ENCODE measurements at places on chromosomes 4 and X.
A peak's percentile ranks its signal among the peaks of the same experiment; 100 is the strongest.

DNA sequence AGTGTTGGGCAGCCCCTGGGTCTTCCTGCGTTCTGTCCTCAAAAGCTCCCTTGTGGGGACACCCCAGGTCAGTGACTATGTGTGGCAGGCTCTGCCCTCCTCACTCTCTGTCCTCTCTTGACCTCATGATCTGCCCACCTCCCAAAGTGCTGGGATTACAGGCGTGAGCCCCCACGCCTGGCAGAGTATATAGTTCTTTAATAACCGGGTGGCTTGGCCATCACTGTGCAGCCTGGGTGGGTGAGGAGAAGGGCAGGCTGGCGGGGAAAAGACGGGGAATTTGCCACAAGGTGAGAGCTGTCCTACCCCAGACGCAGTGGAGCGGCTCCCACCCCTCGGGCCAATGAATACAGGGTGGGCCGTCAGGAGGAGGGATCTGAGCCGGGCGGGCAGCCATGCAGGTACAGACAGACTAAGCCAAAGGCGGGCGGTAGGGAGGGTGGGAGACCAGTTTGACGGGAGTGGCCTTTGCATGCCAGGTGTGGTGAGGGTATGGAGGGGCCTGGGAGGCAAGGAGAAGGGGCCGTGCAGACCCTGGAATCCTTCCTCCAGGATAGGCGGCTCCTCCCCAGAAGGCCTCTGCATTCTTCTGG, 2.5 kb downstream of the SH3BP2 start:
- no peak for DNase-seq

DNA sequence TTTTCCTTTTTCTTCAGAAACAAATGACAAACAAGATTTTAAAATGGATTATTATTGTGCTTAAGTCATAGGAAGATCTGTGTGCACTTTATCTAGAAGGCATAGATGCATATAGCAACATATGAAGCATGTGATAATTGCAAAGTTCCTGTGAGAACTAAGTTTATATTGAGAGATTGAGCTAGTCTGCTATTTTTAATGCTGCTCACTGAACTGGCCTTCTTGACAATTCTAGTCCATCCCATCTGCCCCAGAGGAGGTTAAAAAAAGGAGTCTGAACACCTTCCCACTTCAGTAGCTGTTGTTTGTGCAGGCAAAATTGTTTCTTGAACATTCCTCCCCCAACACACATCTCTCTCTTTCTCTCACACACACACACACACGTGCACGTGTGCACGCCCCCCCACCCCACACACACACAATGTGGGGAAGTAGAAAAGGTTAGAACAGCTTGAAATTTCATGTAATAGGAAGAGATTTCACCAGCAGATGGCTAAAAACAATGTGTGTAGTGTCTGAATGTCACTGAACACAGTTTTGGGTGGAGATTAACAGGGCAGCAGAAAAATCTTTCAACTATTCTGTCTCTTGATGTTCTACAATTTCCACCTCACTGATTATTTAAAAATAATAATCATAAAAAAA, 108.0 kb downstream of the GPM6A start:
- DNase-seq = no peak

GRCh38 chrX:46837558-46838485, 979 bp downstream of the RP2 start:
- DNase-seq = no peak

DNA sequence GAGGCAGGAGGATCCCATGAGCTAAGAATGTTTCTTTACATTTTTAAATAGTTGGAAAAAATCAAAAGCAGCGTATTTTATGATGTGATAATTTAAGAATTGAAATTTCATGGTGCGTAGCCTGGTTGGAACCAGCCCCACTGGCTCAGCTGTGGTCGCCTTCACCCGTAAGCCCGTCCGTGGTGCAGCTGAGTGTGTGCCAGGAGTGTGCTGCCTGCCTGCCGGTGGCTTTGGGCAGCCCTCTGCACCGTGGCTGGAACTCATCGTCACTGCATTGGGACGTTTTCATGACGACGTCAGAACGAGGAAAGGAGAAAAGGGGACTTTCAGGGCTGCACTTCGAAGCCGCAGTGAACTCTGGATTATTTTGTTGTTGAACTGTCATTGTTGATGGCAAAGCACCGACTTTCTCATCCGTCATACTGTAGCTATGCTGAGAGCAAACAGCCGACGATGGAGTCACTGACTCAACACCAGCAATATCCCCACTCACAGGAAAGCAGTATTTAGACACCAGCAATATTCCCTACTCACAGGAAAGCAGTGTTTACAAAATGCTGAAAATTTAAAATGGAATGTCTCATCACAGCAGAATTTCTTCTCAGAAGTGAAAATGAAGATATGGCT, 35.1 kb downstream of the PCGF3 start:
- DNase-seq = no peak

- no peak for DNase-seq
Measured at GRCh38 chr4:132683957-132684356, 465.1 kb upstream of the PCDH10 start.

- no peak for DNase-seq
Measured at GRCh38 chrX:2928191-2928582, 952 bp downstream of the ARSD start.

GRCh38 chrX:50075630-50076339, 125.0 kb downstream of the AKAP4 start:
- no peak for DNase-seq

- no peak for DNase-seq
Measured at GRCh38 chr4:21544415-21544814, 404.2 kb downstream of the KCNIP4 start.

GRCh38 chr4:87465739-87466366, 43.5 kb downstream of the NUDT9 start:
- no peak for DNase-seq

DNA sequence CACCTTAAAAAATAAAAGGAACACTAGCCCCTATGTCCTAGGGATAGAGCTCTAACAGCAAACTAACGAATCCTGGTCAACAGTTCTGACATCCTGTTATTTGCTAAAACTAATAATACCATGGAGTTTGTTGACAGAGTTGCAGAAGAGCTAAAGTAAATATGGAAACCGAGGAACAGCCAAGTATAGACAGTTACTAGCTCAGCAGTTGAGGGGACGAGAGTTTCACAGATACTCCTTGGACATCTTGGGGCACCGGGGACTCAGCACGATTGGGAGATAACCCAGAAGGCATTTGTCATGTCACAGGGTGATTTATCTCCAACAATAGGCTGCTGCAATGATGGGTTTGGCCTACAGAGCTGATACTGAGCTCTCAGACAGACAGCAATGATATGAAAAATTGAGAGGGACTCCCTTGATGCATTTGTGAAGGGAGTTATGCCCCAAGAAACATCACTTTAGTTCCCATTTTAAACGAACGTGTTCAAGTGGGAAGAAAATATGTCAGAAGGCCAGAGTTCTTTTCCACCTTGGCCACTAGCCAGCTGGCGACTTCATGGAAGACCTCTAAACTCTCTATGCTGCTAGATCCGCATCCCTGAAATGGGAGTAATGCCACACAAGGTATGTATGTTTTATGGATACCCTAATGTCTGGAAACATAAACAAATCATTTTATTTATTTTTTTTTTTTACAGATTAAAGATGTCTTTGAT, 48.6 kb downstream of the TSC22D3 start:
- no peak for DNase-seq

- DNase-seq = no peak
Measured at GRCh38 chr4:170428929-170429328, 339.2 kb upstream of the AADAT start.

- DNase-seq = no peak
Measured at GRCh38 chrX:140425712-140426395, 79.0 kb downstream of the SOX3 start.

DNA sequence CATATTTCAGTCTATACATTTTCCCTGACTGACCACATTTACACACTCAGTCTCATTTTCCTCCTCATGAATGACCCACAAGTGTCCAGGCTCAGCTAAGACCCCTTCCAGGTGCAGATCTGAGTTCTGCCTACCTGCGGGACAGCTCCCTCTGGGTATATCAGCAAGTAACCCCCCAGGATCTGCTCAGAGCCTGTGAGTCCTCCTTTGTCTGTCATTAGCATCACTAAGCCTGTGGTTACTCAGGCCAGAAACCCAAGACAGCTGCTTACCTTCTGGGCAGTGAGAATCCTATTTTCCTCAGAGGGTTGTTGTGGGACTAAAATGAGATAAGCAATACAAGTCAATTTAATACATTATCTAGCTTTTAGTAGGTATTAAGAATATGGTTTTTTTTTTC, 487.6 kb upstream of the BOD1L1 start:
- DNase-seq = no peak

DNA sequence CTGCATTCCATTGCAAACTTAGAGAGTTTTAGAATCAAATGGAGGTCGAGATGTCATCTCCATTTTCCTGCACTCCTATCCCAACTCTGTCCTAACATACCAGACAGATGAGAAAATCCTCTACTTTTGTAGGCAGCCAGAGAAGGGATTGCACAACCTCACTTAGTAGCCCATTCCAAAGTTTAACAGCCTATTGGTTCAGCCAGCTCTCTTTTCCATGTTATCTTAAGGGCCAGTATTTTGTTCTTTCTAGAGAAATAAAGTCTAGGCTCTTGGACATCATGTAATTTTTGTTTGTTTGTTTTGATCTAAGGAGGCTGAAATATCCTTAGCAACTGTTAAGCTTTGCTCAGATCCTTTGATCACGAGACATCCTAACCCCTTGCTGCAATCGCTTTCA, 173.0 kb downstream of the COX18 start:
- DNase-seq = peak; percentile 5

- no peak for DNase-seq
Measured at GRCh38 chrX:2261831-2262667, 238.7 kb downstream of the DHRSX start.

GRCh38 chr4:38566806-38567398, 97.1 kb upstream of the KLF3 start:
- DNase-seq = no peak

GRCh38 chrX:153644356-153645125, 2.5 kb upstream of the DUSP9 start:
- DNase-seq = no peak

DNA sequence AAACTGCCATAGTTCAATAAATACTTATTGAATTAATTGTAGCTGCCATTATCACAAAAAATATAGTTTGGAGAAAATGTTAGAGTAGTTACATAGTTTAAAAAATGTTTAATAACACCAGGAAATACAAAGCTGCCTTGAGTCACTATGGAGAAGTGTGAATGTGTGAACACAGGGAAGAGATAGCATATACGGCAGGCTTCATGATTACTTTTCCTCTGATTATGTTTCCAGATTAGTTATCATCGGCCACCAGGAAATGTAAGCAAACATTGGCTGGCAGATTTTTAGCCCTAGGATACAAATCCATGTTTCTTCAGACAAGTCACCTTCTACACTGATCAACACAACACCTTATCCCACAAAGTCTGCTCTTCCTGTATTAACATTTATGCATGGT, 4.4 kb downstream of the PRDM5 start:
- no peak for DNase-seq

DNA sequence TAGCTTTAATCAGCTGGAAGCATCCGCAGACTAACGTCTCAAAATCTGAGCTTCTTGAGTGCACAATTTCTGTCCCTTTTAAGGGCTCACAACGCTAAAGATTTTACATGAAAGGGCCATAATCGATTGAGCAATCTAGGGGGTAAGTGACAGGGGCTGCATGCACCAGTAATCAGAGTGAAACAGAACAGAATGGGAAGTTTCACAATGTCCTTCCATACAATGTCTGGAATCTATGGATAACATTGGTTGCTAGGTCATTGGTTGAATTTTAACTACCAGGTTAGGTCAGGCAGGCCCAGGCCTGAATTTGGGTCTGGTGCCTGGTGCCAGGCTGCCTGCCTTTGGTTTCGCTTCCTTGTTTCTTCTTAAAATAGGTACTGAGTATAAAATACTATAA, 42.0 kb upstream of the MTMR8 start:
- DNase-seq = no peak

GRCh38 chrX:110698696-110699095, 96.9 kb downstream of the CHRDL1 start:
- no peak for DNase-seq

GRCh38 chr4:188002323-188002722, 6.8 kb downstream of the ZFP42 start:
- no peak for DNase-seq

DNA sequence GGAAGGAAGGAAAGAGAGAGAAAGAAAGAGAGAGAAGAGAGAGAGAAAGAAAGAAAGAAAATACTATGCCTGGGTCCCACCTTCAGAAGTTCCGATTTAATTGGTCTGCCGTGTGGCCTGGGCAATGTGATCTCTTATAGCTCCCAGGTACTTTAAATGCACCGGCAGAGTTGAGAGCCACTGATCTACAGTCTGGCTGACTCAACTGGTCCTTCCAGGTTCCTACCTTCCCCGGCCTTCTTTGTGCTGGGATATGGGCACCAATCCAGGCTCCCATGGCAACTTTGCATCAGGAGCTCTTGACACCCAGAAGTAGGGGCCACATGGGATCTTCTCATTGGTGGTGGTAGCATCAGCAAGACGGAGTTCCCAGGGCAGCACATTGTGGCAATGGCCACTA, 186.5 kb upstream of the ATP6AP2 start:
- DNase-seq = no peak

- DNase-seq = no peak
Measured at GRCh38 chr4:11053601-11054220, 369.1 kb upstream of the CLNK start.

GRCh38 chr4:165331823-165332222, 4.4 kb downstream of the MSMO1 start:
- DNase-seq = no peak

- no peak for DNase-seq
Measured at GRCh38 chrX:104428231-104428630, 137.8 kb upstream of the IL1RAPL2 start.

DNA sequence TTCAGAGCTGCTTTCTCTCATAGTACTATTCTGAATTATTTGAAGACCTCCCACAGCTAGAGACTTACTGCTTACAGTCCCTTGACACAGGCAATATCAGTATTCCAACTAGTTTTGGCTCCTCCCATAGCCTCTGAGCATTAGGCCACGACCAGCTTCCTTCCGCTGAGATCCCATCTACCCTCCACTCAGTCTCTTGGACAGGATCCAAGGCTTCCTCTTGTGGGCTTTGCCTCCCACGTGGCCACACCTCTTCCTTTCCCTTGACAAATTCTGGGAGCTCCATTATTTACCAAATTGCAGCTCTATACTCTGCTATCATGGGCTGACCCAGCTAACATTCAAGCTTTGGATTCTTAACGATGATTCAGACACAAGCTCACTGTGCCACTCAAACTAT, 470.4 kb upstream of the GALNT7 start:
- no peak for DNase-seq
